ENCODE measurements at places on chromosomes 2 and 18.

DNA sequence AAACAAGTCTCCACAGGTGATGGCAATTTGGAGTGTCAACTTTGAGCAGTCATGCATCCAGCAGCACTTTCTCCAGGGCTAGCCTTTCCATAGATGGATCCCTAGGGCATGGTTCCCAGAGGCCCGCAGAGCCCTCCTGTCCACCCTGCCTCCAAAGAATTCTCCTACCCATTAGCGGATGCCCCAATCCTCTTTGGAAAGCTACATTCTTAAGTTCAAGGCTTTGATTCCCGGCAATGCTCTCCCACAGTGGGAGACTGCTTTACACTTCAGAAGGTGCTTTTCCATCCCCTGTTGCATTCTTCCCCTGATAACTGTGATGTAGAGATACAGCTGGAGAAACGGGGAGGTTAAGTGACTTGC is 61.3 kb downstream of the ACAA2 start:
- DNase-seq: no peak

DNA sequence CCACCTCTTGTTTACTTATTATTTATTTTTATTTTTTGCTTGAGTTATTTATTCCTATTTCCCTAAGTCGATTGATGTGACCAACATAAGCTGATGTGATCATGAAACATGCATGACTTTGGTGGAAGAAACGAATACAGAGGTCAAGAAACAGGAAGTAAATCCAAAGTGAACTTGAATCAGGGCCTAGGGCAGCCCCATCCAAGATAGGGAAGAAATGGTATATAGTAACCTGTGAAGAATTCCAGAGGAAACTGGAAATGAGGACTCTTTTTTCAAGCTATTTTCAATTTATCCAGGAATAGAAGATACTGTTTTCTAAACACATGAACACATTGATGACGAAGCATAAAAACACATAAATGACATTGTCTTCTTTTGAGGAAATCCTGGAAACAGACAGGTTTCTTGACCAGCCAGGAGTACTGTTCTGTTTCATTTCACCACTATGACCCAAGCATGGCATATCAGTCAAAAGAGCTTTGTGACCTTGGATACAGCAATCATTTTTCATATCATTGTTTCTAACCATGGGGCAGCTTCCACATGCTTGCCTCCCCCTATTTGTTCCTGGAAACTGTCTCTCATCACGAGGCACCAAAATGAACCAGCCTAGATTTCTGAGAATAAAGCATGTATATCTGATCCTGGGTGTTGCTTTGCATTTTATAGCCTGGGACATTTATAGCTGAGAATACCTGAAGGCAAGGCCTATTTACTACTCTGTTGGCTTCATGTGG is 9.1 kb upstream of the LCLAT1 start:
- DNase-seq: no peak

DNA sequence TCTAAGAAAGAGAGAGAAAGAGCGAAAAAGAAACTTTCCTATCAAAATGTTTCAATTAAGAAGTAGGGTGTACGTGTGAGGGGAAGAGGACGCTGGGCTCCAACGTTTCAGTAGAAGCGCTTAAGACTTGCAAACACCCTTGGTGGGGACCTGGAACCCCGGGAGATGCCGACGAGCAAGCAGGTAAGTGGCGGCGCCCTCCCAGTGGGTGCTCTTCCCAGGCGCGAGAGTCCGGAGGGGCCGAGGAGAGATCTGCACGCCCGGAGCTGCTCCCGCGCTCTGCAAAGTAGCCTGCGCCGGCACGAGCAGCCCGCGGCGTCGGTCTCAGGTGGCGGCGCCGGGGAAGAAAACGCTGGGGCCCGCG is 678 bp upstream of the OTX1 start:
- peak; percentile 34 for DNase-seq

DNA sequence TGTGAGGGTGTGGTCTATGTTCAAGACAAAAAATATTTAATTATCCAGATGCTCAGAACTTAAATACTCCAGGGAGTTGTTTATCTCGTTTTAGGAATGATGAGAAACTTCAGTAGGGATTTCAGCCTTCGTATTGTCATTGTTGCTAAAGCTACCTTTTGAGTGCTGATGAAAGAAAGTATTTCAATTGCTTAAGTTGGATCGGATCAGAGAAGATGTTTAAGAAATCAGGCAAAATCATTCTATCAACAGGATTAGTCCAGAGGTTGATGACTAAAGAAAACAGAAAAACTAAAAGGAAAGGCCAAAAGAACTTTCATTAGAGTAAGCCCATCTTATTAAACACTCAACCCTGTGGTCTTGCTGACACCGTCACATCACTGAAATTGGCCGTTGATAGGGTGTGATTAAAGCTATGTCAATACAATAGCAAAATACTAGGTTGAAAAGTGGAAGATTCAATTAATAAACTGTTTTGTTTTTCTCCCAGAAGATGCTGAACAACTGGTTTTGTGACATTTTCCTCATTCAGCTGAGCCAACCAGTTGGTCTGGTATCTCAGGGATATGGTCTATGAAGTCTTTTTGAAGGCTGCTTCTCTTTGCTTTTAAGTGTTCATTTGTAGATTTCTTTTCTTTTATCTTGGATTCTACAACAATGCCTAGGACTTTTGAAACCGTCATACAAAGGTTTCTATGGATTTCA is 551.7 kb downstream of the SLC4A3 start:
- DNase-seq: no peak

GRCh38 chr2:213161759-213162515 is 10.5 kb upstream of the IKZF2 start:
- DNase-seq: no peak

DNA sequence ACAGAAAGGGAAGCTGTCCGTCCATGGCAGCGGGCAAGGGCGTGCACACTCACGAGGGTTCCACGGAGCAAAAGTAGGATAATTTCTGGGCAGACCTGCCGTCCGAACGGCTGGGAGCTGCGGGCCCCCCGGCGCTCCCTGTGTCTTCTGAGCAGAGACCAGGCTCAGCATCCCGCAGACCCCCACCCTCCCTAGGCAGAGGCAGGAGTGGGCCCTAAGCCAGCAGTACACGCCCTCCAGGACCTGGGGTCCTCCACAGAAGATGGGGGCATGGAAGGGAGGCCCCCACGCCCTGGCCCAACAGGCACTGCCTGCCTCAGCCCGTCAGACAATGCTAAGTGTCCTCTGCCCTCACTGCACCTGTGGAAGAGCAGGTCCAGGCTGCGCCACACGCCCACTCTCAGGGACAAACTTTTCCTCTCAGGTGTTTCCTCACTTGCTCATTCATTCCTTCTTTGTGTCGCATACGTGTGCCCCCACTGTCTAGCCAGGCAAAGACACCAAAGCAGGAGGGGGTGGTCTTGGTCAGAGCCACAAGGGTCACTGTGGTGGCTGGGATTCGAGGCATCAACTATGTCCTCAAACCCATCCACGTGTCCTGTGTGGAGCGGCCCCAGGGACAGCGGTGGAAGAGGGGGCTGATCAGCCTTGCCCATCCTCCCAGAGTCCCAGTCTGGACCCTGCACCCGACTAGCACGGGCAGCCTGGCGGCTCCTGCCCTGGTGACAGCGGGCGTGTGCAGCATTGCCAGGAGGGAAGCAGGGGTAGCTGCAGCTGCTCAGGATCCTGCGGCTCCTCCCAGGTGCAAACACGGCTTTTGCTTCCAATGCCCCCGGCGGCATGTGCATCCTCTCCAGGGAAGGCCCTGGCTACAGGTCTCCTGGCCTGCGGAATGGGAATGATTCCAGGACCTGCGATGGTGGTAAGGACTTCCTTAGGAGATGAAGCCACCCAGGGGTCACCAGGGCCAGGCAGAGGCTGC is 2.4 kb upstream of the GPC1 start:
- no peak for DNase-seq

- no peak for DNase-seq
Measured at GRCh38 chr2:162382278-162382677, 38.3 kb downstream of the GCA start.

- no peak for DNase-seq
Measured at GRCh38 chr2:46198164-46198883, 98.9 kb upstream of the EPAS1 start.

- no peak for DNase-seq
Measured at GRCh38 chr2:180416627-180417026, 409.5 kb upstream of the CWC22 start.

DNA sequence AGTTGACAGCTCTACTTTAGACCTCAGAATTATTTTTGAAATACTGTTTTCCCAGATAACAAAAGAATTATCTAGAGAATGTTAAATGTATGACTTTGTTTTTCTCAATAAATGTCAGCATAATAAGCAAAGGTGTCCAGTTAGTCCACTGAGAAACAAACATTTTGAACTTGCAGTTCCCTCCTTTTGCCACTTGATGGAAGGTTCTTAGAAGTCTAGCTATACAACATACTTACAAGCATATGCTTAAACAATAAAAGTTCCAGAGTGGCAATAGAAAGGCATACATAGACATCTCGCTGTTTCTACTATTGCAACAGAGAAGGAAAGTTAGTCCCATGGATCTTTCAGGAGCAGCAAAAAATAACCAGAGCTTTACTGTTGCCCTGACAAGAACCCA is 11.8 kb downstream of the NDUFA10 start:
- no peak for DNase-seq

GRCh38 chr2:105102963-105103421 is 65.1 kb downstream of the MRPS9 start:
- no peak for DNase-seq

DNA sequence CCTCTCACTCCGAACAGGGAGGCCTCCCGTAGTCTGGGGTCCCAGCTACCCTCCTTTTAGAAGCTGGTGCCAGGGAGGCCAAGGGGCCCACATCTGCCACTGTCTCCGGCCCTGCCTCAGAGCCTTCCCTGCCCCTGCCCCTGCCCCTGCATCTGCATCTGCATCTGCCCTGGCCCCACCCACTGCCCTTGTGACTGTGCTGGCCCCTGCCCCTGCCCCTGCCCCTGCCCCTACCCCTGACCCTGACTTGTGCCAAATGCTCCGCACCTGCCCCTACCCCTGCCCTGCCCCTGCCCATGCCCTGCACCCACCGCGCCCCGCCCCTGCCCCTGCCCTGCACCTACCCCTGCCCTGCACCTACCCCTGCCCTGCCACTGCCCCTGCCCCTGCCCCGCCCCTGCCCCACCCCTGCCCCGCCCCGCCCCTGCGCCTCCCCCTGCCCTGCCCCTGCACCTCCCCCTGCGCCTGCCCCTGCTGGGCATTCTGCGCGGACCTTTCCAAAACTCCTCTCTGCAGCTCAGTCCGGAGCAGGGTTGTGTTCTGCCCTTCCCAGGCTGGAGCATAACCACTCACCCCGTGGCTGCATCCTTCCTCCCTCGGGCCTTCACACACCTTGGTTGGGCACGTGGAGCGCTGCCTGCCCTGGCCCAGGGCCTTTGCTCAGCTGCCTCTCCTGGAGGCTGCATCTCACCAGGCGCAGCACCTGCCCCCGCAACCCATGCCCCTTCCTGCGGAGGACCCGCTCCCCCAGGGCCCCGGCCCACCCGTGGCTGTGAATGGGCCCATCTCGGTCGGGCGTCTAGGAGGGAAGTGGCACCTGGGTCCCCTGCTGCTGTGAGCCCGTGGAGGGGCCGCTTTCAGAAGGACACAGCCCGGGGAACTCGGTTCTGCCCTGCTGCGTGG is 5.4 kb downstream of the SNTG2 start:
- DNase-seq: no peak

- no peak for DNase-seq
Measured at GRCh38 chr2:231043796-231044195, 6.5 kb downstream of the C2orf72 start.

GRCh38 chr2:134293719-134294537 is 40.1 kb downstream of the MGAT5 start:
- no peak for DNase-seq

DNA sequence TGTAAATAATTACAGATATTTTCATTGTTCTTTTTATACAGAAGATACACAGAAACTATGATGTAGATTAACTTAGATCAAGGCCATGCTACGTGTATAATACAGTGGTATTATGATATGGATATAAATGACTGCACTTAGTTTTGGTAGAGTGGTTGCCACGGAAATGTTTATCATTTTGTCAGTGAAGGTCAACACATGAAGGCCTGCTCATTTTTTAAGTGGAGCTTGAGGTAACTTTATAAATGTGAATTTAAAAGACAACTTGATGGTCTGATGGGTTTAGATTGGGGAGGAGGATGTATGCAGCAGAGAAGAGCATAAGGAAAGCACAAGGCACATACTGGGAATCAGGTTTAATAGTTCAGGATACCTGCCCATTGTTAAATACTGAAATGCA is 14.4 kb upstream of the BBS5 start:
- DNase-seq: no peak

GRCh38 chr2:40716879-40717278 is 265.0 kb upstream of the SLC8A1 start:
- no peak for DNase-seq

- no peak for DNase-seq
Measured at GRCh38 chr2:226336283-226336682, 463.3 kb downstream of the IRS1 start.

DNA sequence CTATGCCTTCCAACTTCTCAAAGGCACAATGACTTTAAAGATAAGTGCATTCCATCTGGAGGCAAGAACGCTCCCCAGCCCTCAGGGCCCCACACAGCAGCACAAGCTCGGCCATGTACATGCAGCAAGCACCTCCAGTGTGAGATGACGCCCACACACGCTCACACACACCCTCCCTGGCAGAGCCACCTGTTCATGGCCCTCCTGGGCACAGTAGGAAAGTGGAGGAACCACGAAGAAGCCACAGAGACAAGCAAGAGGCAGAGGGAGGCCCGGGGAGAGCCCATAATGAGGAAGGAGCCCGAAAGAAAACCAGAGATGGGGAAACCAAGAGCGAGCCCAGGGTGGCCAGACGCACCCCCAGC is 21.7 kb downstream of the BIN1 start:
- DNase-seq: peak; percentile 42

- DNase-seq: no peak
Measured at GRCh38 chr2:152518641-152519580, 183.9 kb downstream of the FMNL2 start.

GRCh38 chr2:51813247-51813646 is 781.3 kb upstream of the NRXN1 start:
- DNase-seq: no peak

DNA sequence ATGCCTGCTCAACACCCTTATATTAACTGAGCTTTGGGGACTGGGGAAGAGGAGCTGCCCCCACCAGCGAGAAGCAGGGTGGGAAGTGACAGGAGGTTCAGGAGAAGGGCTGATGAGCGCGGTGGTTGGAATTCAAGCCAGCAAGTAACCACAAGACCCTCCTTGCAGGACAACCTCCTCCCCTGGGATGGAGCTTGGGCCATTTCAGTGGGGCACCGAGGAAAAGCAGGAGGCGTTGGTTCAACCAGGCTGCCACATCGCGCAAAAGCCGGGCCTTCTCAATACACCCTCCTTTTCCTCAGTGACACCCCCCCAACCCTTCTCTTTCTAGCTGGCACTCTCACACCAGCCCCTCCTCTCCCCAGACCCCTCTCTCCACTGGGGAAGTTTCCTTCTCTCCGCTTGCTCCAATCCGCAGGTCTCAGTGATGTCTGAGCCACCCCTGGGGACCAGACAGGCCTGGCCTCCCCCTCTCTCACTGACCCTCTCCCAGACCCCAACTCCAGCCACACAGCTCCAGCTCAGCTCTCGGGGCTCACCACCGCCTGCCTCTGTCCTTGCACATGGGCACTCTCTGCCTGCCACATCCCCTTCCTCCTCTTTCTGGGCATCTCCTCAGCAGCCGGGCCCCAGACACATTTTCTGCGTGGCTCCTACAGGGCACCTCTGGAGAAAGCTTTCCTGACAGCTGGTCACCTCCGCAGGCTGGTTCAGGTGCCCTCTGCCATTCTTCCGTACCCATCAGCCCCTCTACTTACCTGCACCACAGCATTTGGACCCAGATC is 44.5 kb downstream of the KCNF1 start:
- DNase-seq: no peak

- no peak for DNase-seq
Measured at GRCh38 chr2:38174646-38175423, 98.9 kb upstream of the CYP1B1 start.

Measured in activated CD4-positive, alpha-beta T cell treated with anti-CD3 and anti-CD28 coated beads for 48 hours (primary cell).